Myocyte (in vitro differentiated cells): ENCODE measurements at places on chromosomes 3 and 15. TPM values are rescaled to one million over a fixed set of nuclear protein-coding genes. Genes with fewer than 3 reads are reported as not detected.

GOLGA6B gene
- total RNA-seq, result 0.21 TPM in 1 of 2 replicates, not detected in the other

GRCh38 chr3:43958005-43958770 is 267.4 kb downstream of the ABHD5 start:
- DNase-seq, result no peak

- no peak for DNase-seq
Observed at GRCh38 chr3:25153561-25153960, 274.5 kb upstream of the RARB start.

- no peak for DNase-seq
Observed at GRCh38 chr3:47932421-47932820, 83.8 kb downstream of the MAP4 start.

DNA sequence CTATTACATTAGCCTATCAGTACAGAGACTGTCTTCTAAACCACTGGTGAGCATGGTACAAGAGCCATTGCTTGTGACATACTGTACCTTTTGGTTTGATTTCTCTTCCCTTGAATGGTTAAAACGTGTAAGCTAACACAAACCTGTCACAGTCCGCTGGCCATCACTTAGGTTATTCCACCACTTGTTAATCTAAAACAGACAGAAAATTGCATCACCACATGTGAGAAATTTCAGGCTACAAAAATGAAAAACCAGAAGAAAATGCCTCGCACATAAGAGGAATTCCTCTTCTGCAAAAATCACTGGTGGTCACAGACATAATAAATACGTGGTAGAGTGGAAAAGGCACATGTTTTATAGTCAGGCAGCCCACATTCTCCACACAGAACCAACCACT is 22.1 kb downstream of the PARL start:
- DNase-seq, result no peak

- no peak for DNase-seq
Observed at GRCh38 chr3:35594739-35595138, 44.6 kb upstream of the ARPP21 start.
